ENCODE measurements at places on chromosomes 12 and 14.

DNA sequence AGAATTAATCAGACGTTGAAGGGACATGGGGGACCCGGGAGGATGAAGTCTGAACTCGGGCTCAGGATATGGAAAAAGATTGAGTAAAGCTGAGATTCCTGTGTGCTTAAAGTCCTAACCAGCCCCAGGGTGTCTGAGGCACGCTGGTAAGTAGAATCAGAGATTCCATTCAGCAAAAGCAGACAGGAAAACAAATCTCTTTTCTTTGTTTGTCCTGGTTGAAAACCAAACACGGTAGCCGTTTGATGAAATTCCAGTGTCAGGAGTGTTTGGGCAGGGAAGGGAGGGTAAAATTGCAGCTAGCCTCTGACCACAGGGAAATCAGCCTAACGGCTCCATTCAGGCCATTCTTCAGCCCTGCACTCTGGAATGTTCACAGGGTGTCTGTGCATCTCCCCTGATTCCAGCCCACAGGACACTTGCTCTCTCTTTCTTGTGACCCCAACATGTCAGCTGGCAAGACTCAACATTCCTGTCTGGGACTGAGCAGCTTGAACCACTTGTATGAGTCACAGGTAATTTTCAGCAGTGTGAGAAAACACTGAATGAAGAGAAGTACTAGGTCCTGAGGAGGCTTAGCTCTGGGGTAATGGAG lies 31.0 kb downstream of the NINJ2 start:
- DNase-seq = no peak

DNA sequence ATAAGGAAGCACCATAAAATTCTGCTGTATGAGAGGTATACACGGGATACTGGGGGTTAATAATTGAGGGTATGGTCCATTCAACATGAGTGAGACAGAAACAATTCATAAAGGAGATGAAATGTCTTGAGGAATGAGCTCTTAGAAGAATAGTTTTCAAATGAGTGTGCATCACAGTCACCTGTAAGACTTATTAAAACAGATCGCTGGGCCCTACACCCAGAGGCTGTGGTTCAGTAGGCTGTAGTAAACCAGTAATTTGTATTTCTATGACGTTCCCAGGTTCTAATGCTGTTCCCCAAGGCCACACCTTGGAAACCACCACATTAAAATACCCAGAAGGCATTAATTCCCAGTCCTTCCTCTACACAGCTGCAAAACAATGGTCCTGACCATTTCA lies 49.6 kb downstream of the CAND1 start:
- no peak for DNase-seq

DNA sequence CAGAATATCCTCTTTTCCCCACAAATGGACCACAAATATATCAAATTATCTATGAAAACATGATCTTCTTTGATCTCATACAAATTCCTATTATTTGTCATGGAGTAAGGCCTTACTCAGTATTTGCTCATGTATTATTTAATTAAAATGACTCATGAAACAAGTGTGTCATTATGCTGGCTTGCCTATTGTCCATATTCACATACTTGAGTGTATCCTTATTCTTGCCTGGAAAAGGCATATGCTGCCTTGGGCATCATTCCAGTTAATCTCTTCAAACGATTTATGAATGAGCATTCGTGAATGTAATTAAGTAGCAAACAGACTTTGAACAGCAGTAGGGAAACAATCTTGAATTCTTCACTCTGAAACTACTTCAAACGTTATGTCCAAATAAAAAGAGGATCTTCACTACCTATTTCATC lies 22.6 kb upstream of the SNRPF start:
- DNase-seq = no peak

DNA sequence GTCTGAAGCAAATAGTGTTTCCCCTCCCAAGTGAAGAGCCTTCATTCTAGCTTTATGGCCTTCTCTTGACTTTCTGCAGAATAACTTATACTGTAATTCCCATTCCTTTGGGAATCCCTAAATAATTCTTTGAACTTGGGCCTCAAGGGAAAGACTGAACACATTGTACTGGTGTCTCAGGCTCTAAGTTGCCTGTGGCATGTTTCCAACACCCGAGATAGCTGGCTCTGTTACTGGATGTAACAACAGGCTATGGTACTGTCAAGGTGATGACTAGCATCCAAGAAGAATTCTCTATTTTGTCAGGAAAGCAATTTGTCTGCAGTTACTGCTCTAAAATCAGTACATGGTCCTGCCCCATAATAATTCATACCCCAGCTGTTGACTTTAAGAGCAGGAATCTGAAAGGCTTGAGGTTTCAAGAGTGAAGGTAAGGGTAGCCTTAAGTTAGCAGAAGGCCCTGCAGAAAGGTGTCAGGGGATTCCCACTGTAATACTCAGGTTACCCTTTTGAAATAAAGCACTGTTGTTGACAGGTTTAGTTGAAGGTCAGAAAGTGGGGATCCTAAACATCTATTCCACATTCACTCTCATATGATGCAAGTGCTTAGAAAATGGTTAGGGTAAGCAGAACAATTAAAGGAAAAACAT lies 5.2 kb downstream of the GPX2 start:
- DNase-seq = no peak

GRCh38 chr14:88960496-88960895 lies 136.0 kb downstream of the TTC8 start:
- no peak for DNase-seq

DNA sequence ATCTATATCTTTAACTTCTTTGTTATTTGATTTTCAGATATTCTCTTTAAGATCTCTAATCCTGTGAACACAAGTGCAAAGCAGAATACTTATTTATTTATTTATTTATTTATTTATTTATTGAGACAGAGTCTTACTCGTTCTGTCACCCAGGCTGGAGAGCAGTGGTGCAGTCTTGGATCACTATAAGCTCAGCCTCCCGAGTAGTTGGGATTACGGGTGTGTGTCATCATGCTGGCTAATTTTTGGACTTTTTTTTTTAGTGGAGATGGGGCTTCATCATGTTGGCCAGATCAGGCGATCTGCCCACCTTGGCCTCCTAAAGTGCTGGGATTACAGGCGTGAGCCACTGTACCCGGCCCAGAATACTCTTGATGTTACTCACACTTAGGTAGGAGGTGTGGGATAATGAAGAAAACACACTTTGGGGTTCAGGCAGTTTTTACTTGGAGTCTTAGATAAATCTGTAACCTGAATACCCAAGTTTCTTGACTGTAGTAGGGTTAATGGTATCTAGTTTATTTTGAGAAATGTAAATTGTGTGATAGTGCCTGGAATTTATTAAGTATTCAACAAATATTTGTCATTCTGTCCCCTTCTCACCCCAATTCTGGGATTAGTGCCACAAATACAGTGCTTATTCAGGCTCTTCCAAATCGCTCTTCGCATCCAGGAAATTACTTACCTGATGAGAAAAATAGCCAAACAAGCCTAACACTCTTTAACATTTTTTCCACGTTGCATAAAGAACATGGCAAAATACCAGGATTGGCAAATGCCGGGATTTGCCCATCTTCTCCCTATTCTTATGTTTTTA lies 33.0 kb downstream of the METAP2 start:
- no peak for DNase-seq

- DNase-seq = no peak
Measured at GRCh38 chr14:53411125-53411524, 258.0 kb upstream of the DDHD1 start.

DNA sequence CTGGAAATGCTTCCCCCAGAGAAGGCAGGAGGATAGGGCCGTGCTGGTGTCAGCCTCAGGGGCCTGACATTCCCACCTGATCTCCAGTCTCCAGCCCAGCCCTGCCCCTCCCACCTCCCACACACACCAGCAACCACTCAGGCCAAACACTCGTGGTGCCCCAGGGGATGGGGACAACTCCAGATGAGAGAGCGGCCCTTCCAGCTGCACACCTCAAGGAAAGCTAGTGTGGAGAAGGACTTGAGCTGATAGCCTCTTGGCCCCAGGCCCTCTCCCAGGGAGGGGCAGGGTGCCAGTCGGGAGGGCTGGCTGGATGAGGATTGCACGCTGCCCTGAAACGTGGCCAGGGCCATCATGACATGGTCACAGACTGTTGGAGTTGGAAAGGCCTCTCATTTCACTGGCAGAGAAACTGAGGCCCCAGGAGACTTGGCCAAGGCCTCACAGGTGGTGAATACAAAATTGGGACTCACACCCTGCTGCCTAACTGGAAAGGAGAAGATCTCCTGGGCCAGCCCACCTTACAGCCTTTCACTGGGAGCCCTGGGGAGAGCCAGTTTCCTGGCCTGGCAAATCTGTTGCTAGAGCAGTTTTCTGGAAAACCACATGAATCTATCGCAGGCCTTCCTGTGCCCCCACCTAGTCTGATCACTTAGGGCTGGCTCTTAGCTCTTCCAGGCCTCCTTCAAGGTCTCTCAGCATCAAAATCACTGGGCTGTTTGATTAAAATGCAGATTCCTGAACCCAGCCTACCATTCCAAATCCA lies 52.1 kb downstream of the IRF2BPL start:
- no peak for DNase-seq

GRCh38 chr14:69378274-69378673 lies 19.8 kb downstream of the ERH start:
- no peak for DNase-seq

GRCh38 chr14:69711065-69711464 lies 55.9 kb upstream of the SRSF5 start:
- DNase-seq = no peak

GRCh38 chr14:31926123-31926522 lies 151.0 kb upstream of the ARHGAP5 start:
- DNase-seq = no peak

DNA sequence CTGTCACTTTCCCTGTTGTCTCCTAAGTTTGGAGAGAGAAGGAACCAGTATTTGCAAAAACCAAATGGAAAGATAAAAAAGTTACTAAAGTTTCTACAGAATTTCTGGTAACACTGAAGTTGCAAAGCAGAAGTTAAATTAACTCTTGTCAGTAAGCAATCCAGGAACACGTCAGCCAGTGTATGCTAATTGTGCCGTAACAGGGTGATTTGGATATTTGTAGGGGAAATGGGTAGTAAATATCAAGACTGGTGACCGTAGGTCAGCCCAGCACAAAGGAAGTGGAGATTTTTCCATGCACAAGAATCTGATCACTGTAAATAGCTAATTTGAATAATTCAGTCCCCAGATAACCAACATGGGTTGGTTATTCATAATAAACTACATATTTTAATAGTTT lies 2.3 kb downstream of the CDKN1B start:
- no peak for DNase-seq

DNA sequence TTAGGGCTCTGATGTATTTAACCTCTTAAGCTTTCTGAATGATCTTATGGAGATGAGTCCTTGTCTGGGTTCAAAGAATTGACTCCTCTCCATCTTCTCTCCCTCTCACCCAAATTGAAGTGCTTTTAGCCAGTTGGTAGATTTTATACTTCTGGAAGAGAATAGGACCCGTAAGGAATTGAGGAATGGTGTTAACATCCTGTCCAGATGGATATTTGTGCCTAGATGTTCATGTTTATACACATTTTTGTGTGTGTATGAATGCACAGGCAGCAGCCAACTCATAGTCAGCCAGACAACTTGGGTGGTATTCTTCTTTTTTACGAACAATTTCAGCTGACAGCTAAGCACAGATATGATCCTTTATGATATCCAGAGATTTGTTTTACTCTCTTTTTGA lies 449.6 kb upstream of the RGS6 start:
- DNase-seq = no peak

GRCh38 chr14:68295316-68295816 lies 475.8 kb downstream of the RAD51B start:
- DNase-seq = no peak

DNA sequence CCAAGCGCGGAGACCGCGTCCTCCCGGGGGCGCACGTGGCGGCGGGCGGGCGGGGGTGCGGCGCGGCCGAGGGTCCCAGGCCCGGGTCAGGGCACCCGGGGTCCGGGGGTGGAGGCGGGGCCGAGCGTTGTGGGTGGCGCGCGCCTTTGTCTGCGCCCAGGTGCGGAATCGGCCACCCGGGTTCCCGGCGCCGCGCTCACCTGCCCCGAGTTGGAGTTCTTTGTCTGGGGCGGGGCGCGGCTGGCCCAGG lies 50.1 kb downstream of the LRCOL1 start:
- DNase-seq = no peak

- no peak for DNase-seq
Measured at GRCh38 chr12:3453990-3454680, 36.9 kb upstream of the PRMT8 start.

GRCh38 chr14:54085232-54085761 lies 128.7 kb upstream of the BMP4 start:
- DNase-seq = no peak

- DNase-seq = no peak
Measured at GRCh38 chr12:228846-229200, 14.9 kb upstream of the SLC6A12 start.

- DNase-seq = no peak
Measured at GRCh38 chr12:6452245-6452943, 552 bp downstream of the TAPBPL start.

- no peak for DNase-seq
Measured at GRCh38 chr12:16086462-16086861, 175.3 kb downstream of the DERA start.

- DNase-seq = no peak
Measured at GRCh38 chr12:27101290-27101689, 18.9 kb upstream of the C12orf71 start.

- DNase-seq = no peak
Measured at GRCh38 chr14:54889919-54890318, 12.7 kb downstream of the GCH1 start.

- no peak for DNase-seq
Measured at GRCh38 chr12:27843714-27844245, 63.7 kb upstream of the MANSC4 start.

DNA sequence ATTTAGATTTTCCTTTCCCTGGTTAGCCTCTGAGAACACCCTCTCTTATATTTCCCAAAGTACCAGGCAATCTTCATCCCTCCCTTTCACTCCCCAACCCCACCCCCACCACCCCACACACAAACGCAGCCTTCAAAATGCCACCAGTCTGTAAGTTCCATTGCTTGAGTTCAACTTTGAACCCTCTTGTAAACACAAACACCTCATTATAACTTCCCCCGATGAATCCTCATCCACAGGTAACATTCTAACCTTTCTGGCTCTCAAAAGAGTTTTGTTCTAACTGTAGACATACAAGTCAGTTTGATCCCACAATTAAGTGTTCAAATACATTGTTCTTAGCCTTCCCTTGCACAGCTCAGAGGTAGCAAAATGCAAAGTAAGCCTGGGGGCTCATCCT lies 199.4 kb upstream of the FOXN3 start:
- no peak for DNase-seq

- no peak for DNase-seq
Measured at GRCh38 chr12:98154850-98155249, 360.5 kb upstream of the TMPO start.

All from stimulated activated CD8-positive, alpha-beta memory T cell treated with anti-CD3 and anti-CD28 coated beads, Interleukin-2, amount 100 ng/mL, for 1 hour (primary cell).